ENCODE measurements at places on chromosomes 12 and 14.
A peak's percentile ranks its signal among the peaks of the same experiment; 100 is the strongest.

DNA sequence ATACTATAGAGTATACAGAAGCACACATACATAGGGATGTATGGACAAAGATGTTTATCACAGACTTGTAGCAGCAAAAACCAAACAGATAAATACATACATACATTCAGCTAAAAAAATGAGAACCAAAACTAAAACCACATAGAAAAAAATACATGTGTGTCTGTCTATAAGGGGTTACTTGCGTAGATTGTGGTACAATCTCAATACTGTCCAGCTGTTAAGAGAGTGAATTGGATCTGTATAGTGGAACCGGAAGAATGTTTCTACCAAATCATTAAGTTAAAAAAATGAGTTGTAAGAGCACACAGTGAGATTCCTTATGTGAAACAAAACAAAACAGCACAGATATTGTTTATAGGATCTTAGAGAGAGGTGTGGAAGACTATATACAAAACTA is 44.2 kb upstream of the DCD start:
- DNase-seq = no peak

- peak; percentile 93 for DNase-seq
Measured at GRCh38 chr12:49342066-49342913, 4.4 kb upstream of the DNAJC22 start.

GRCh38 chr12:79997096-79997791 is 62.3 kb upstream of the PPP1R12A start:
- no peak for DNase-seq

GRCh38 chr12:79688376-79689060 is 2.2 kb downstream of the PAWR start:
- DNase-seq = no peak

DNA sequence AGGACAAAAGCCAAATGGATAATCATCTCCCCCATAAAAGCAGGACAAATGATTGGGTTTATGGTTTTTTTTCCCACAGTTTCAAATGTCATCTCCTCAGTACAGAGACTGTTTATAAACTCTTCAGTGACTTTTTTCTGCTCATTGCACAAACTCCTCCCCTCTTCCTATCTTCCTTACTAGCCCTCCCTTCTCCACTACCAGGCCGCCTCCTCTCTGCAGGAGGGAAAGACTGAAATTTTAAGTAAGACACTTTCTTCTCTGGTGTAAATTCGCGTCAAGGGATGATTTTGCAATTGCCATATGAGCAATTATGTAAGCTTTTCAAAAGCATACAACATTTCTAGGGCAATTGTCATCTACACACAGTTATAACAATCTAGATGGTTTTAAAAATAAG is 37.0 kb downstream of the BTG1 start:
- DNase-seq = no peak

DNA sequence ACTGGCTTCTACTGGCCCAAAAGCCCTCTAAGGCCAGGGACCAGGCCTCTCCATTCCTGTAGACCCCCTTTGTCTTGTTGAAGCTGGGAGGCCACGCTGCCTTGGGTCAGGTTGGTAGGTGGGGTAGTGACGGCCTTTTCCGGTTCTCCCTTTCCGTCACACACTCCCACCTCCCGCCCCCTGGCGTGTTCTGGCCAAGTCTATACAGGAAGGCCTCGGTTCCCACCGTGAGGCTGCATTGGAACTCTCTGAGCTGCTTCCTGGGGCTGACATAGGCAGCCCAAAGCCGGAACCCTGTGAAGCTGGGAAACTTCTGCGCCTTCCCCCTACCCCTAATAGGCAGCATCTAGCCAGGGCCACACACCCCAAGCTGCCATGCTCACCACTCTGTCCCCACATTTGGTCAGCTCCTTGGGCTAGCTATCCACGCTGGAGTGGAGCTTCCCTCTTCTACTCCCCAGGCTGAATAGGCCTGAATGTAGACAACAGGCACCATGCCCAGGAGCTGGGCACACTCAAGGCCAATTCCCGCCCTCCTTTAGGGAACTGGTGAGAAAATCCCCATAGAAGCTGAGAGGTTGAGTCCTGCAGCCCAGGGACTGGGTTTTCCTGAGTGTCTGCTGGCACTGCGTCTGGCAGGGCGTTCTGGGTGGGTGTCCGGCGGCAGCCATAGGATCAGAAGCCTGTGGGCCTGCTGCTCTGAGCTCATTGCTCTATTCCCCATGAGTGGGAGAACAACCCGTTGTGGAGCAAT is 35.7 kb downstream of the RIN3 start:
- no peak for DNase-seq

- DNase-seq = no peak
Measured at GRCh38 chr12:128626808-128627320, 196.9 kb downstream of the SLC15A4 start.

DNA sequence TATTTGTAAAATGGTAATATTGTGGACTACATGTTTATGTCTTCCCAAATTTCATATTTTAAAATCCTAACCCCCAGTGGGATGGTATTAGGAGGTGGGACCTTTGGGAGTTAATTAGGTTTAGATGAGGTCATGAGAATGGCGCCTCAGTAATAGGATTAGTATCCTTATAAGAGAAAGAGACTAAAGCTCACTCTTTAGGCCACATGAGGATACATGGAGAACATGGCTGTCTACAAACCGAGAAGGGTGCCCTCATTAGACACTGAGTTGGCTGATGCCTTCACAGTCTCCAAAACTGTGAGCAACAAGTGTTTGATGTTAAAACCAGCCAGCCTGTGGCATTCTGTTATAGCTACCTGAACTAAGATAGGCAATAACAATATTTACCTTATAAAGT is 58.3 kb upstream of the OTOGL start:
- no peak for DNase-seq

DNA sequence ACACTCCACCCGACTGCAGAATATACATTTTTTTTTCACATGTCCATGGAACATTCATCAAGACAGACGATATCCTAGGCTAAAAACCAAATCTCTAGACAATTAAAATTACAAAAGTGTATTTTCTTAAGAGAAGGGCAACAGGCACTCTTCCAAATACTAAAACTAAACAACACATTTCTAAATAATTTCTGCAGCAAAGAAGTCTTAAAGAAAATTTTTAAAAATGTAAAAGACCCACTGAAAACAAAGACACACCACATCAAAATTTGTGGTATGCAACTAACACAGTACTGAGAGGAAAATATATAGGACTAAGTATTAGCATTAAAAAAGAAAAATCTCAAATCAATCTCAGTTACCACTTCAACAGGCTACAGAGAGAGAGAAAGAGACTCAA is 570.0 kb downstream of the SLC16A7 start:
- no peak for DNase-seq

- no peak for DNase-seq
Measured at GRCh38 chr12:18750085-18750484, 12.2 kb downstream of the CAPZA3 start.

- DNase-seq = no peak
Measured at GRCh38 chr14:104970231-104971068, 7.7 kb downstream of the AHNAK2 start.

DNA sequence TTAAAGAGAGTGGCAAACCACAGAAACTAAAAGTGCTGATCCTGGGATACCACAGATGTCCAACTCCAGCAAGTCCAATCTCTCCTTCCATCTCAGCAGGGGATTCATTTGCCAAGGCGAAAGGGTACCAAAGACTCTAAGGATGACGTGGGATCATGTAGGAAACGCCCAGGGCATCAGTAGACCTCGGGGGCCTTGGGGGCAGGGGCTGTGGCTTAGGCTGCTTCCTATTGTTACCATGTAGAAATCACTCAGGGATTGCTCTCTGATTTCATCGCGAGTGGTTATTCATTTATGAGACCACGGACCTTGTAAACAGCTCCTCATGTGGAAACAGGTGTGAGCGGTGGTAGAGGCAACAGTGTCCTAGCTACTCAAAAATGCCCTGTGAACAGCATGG is 149.3 kb upstream of the FKBP4 start:
- no peak for DNase-seq

- DNase-seq = no peak
Measured at GRCh38 chr14:99075061-99075460, 196.9 kb downstream of the BCL11B start.

GRCh38 chr12:8844665-8845064 is 22.2 kb downstream of the A2ML1 start:
- no peak for DNase-seq
